Stimulated activated CD4-positive, alpha-beta T cell treated with anti-CD3 and anti-CD28 coated beads, Interleukin-2, amount 100 ng/mL, for 48 hours (primary cell): ENCODE measurements at places on chromosomes 2 and 18.

- DNase-seq = no peak
These were observed 18.5 kb upstream of the SCN9A start for GRCh38 chr2:166394245-166394644.

GRCh38 chr2:215707608-215708007 lies 271.7 kb upstream of the FN1 start:
- no peak for DNase-seq

DNA sequence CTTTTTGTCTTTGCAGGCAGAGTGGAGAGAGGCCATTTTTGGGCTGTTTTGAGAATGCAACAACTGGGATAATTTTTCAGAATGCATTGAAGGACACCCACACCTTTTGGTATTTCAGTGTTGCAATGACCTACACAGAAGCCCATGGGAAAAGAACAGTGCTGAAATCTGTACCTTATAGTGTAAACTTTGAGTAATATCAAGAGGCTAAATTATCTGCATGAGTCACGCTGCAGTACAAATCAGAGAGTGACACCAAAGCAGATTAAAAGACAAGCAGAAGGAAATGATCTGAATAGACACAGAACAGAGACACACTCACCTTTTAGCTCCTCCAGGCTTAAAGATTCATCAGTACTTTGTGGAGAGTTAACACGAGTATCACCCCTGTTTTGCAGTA lies 265.3 kb downstream of the PAX3 start:
- no peak for DNase-seq

- no peak for DNase-seq
These were observed 265.1 kb upstream of the SIX3 start for GRCh38 chr2:44676379-44676778.

GRCh38 chr2:10303181-10303693 lies 533 bp downstream of the HPCAL1 start:
- DNase-seq = no peak

- no peak for DNase-seq
These were observed 1.1 kb upstream of the NEURL3 start for GRCh38 chr2:96506016-96506906.

GRCh38 chr18:48021273-48021914 lies 90.9 kb upstream of the SMAD2 start:
- no peak for DNase-seq

DNA sequence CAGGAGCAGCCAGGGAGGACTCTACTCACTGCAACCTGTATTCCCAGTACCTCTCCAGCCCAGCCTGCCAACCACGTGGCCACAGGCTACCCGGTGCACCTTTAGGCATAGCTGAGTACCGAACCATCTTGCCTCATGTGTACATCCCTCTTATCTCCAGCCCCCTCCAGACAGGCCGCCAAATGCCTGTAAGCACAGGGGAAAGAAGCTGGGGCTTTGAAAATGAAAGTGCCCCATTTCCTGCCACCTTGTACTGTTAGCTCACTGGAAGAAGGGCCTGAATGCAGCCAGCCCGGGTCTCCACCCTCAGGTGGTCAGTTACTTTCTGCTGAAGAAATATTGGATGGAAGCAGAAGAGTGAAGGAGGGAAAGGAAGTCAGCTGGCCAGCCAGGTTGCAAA lies 27.2 kb upstream of the RFX8 start:
- no peak for DNase-seq

DNA sequence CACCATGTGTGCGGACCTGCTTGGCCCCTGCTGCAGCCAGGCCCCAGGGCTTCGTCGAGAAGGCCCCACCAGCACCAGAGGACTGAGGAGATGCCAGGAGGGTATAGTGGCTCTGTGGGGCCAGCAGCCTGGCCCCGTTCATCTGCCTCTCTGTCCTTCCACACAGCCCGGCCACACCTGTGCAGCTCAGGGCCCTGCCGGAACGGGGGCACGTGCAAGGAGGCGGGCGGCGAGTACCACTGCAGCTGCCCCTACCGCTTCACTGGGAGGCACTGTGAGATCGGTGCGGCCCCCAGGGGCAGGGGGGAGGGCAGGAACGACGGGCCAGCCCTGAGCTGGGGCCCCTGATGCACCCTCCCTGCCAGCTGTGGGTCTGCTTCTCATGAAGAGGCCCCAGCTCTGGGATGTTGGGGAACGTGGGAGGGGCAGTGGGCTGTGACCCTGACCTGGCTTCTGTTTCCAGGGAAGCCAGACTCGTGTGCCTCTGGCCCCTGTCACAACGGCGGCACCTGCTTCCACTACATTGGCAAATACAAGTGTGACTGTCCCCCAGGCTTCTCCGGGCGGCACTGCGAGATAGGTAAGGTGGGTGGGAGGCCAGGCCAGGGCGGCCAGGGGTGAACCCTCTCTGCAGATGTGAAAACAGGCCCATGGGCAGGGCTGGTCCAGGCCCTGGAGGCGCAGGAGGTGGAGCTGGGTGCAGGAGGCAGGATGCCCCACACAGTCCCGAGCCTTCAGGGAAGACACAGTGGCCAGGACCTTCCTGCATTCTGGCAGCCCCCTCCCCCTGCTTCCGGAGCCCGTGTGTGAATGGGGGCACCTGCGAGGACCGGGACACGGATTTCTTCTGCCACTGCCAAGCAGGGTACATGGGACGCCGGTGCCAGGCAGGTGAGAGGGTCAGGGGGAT lies 50.3 kb downstream of the MTERF4 start:
- DNase-seq = no peak

DNA sequence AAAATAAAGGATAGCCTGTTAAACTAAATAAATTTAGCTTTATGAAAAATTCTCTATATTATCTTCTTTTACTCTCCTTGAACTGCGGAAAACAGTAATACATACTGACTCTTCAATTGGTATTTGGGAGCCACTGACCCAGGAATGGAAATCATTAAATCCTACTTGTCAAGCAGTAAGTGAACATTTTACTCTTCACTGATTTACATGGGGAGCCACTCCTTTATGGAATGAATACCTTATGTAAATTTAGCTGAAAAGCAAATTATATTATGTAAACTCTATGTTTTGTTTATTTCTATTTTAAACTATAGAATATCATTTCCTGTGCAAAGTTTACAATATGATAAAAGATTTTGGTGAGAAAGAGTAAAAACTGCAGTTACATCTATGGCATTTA lies 85.2 kb downstream of the STRADB start:
- no peak for DNase-seq

DNA sequence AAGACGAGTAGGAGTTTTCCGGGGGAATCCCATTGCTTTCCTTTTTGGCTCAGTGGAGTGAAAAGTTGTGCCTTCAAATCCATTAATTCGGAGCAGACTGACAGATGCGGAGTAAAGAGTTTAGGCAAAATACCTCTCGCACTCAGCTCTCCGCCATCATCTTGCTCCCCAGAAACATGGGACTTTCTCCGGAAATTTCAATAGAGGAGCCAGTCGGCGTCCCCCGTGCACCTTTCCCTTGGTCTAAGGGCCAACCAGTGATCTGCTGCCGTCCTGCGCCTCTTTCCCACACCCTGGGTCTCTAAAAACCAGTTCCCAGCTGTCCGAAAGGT lies 318 bp downstream of the TYW5 start:
- no peak for DNase-seq

GRCh38 chr2:106700616-106701015 lies 185.4 kb downstream of the ST6GAL2 start:
- no peak for DNase-seq

DNA sequence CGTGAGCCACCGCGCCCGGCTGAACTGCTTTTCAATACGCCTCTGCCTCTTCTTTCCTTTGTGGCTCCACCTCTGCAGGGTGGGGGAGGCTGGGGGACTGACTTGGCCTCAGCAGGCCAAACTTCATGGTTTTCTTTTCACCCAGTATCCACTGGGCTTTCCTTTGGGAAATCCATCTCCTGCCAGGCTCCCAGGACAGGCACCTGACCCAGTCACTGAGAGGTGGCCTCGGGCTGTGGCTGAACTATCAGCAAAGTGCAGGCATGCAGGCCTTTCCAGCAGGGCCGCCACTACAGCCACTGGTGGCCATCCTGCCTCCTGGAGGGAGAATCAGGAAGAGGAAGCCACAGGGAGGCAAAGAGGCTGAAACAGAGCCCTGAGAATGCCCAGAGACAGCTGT lies 33.4 kb upstream of the SEMA4C start:
- DNase-seq = no peak

GRCh38 chr2:38557981-38558380 lies 44.7 kb downstream of the HNRNPLL start:
- DNase-seq = no peak

DNA sequence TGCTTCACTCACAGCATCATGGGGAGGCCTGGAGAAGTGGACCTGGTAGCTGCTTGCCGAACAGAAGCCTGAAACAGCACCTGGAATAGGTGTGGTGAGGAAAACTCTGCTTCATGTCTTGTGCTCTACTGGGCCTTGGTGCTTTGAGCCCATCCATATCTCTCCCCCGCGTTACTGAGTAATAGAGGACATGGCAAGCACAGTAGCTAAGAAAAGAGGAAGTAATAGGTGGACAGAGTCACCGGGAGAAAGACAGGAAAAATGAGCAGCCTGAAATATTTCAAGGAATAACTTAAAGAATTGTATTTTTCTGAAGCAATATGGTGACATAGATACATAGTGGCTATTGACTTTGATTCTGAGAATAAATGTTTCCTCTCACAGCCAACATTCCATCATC lies 14.0 kb upstream of the HNMT start:
- no peak for DNase-seq

DNA sequence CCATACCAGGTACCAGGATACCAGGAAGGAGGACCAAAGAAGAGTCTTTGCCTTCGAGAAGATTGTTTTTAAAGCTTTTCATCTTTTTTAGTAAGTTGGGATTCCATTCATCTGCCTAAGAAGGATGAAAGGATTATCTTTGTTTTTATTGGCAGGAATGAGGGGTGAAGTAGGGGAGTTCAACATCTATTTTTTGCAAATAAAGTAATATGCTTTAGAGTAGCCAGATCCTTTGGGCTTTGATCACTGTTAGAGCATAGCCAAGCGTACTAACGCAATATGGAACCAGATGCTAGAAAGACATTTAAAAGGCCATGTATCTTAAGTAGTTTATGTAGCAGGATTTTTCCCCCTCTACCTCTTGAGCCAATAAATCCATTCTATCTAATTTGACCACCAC lies 133.0 kb downstream of the PRPF40A start:
- no peak for DNase-seq

- DNase-seq = no peak
These were observed 364.1 kb downstream of the SS18 start for GRCh38 chr18:25726298-25726697.

DNA sequence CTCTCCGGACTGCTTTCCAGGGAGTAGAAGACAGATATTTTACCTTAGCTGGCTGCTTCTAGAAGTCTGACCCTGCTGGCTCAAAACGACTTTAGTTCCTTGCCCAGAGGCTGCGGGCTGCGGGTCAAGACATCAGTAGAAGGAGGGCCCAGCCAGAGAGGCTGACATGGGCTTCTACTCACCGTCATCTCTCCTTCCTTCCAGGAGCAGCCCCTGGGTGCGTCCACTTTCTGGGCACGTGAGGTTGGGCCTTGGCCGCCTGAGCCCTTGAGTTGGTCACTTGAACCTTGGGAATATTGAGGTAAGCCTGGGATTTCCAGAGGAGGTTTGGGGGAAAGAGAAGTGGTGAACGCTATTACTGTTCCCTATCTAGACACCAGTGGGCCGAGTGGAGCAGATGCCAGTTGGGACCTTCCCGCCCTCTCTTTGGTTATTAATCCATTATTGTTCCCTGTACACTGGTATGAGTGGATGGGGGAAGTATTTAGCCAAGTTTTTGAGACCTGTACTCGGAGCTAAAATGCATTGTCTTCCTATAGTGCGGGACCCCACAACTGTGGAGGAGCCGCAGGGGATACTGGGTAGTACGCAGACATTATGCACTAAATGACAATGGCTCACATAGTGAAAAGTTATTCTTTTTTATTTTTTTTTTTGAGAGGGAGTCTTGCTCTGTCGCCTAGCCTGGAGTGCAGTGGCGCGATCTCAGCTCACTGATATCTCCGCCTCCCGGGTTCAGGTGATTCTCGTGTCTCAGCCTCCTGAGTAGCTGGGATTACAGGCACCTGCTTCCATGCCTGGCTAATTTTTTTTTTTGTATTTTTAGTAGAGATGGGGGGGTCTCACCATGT lies 26.3 kb upstream of the CASP8 start:
- DNase-seq = no peak

- no peak for DNase-seq
These were observed 72.5 kb upstream of the SMAD2 start for GRCh38 chr18:48002933-48003365.
